ENCODE measurements at places on chromosomes 1 and 21. TPM values are rescaled to one million over a fixed set of nuclear protein-coding genes. Genes with fewer than 3 reads are reported as not detected.

DNA sequence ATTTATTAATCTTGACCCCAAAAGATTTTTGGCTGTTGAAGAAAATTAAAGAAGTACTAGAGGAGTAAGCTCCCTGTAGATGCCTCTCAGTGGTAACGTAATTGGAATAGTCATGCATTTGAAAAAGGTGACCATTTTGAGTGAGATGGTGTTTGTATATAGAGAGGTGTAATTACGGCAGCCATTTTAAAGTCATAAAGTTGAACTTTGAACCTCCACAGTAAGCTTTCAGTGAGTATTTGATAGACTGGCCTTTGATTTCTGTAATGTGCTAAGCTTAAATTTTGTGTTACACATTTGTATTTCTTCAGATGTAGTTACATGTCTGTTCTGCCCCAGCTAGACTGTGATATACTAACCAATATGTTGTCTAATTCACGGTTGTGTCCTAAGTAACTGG is 21.5 kb upstream of the TMCO2 start:
- no peak overlapping the region for H3K4me3 ChIP-seq
- peaks cover 22% of the 10 kb centered on the region for H3K36me3 ChIP-seq
- no peak overlapping the region for H3K27ac ChIP-seq
- H3K4me1 ChIP-seq = peaks cover 24% of the 10 kb centered on the region
- DNase-seq = no peak

GRCh38 chr1:228415853-228416216 is 826 bp downstream of the TRIM17 start:
- H3K27ac ChIP-seq = no peak overlapping the region
- peak overlapping the region; percentile 50 for H3K4me3 ChIP-seq
- no peak for DNase-seq
- peaks cover 12% of the 10 kb centered on the region for H3K4me1 ChIP-seq
- H3K27me3 ChIP-seq = peaks cover 9% of the 10 kb centered on the region
- no peaks in the 10 kb centered on the region for H3K36me3 ChIP-seq

DNA sequence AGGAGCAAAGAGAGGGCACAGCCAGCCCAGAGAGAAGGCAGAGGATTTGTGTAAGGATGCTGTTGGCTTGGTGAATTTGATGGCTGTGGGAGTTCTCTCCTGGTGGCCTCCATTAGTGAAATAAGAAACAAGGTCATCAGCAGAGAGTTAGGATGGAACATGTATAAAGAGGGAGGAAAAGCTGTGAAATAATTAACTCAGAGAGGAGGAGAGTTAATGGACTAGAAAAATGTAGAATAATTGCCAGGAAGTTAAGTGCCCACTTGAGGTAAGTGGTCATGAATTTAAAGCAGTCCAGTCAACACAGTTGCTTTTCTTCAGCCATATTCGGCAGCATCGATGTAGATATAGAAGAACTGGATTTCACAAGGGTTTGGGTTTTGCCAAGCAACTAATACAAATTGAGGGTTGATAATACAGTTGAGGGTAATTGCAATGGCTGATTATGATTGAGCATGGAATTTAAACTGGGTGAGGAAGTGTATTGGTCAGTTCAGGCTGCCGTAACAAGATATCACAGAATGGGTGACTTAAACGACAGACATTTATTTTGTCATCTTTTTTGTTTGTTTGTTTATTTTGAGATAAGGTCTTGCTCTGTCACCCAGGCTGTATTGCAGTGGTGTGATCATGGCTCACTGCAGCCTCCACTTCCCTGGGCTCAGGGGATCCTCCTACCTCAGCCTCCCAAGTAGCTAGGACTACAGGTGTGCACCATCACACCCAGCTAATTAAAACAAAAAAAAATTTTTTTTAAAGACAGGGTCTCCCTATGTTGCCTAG is 31.7 kb upstream of the KLF17 start:
- no peak overlapping the region for H3K4me3 ChIP-seq
- no peak for DNase-seq
- peaks cover 37% of the 10 kb centered on the region for H3K27me3 ChIP-seq
- no peaks in the 10 kb centered on the region for H3K36me3 ChIP-seq
- no peak overlapping the region for H3K27ac ChIP-seq
- no peaks in the 10 kb centered on the region for H3K4me1 ChIP-seq

- no peak for DNase-seq
- H3K4me3 ChIP-seq = no peak overlapping the region
- H3K27ac ChIP-seq = no peak overlapping the region
- peaks cover 16% of the 10 kb centered on the region for H3K36me3 ChIP-seq
- no peaks in the 10 kb centered on the region for H3K27me3 ChIP-seq
- no peaks in the 10 kb centered on the region for H3K4me1 ChIP-seq
Observed at GRCh38 chr21:32470206-32470605, 57.7 kb downstream of the EVA1C start.

DNA sequence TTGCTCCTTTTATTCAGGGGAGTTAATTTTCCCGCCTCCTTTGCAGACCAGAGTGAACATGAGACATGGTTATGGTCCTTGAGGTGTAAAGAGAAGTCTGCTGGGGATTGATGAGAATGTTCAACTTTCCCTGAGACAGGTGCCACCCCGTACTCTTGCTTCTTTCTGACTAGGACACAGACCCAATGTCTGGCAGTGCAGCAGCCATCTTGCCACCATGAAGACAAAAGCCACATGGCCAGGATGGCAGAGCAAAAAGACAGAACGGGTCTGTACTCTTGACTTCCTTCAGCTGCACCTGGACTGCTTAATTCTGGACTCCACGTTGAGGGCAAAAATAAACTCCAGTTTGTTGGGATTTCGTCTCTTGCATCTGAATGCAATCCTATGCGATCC is 54.1 kb downstream of the KLHDC7A start:
- H3K36me3 ChIP-seq = no peaks in the 10 kb centered on the region
- no peak overlapping the region for H3K27ac ChIP-seq
- no peak for DNase-seq
- H3K27me3 ChIP-seq = peaks cover 13% of the 10 kb centered on the region
- H3K4me1 ChIP-seq = no peaks in the 10 kb centered on the region

DNA sequence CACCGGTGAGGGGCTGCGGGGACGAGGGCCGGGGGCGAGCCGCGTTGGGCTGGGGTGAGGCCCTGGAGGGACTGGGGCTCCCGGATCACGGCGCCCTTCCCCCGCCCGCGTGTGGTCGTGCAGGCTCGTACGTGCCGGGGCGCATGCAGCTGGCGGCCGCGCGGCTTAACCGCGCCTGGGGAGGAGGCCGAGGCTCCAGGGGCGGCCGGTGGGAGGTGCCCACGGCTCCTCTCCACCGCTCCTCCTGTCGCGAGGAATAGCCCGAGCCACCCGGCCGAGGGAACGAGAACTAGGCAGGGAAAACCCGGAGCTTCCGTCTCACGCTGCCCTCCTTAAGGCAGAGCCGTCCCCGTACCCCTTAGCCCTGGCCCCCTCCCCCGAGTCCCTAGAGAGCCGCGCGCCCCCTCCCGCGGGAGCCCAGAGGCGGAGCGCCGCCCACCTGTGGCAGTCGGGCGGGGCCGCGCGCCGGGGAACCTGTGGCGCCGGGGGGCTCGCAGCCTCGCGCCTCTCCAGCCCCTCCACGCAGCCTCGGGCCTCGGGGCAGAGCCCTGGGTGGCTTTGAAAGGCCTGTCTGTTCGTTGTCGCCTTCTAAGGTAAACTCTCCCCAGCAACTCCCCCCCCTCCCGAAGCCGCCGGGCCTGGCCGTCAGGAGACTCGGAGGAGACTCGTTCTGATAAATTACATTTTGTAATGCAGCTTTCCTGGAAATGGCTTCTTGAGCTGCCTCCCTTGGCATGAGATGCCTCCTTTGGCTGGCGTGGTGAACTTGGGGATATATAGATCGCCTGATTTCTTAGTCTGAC is 746 bp downstream of the AK4 start:
- H3K4me1 ChIP-seq = peaks cover 14% of the 10 kb centered on the region
- H3K27ac ChIP-seq = no peak overlapping the region
- peaks cover 31% of the 10 kb centered on the region for H3K27me3 ChIP-seq

- H3K27ac ChIP-seq = no peak overlapping the region
- no peak overlapping the region for H3K4me3 ChIP-seq
- H3K4me1 ChIP-seq = no peaks in the 10 kb centered on the region
- H3K27me3 ChIP-seq = peaks cover 16% of the 10 kb centered on the region
Observed at GRCh38 chr1:201311356-201312011, 28.2 kb downstream of the PKP1 start.

DNA sequence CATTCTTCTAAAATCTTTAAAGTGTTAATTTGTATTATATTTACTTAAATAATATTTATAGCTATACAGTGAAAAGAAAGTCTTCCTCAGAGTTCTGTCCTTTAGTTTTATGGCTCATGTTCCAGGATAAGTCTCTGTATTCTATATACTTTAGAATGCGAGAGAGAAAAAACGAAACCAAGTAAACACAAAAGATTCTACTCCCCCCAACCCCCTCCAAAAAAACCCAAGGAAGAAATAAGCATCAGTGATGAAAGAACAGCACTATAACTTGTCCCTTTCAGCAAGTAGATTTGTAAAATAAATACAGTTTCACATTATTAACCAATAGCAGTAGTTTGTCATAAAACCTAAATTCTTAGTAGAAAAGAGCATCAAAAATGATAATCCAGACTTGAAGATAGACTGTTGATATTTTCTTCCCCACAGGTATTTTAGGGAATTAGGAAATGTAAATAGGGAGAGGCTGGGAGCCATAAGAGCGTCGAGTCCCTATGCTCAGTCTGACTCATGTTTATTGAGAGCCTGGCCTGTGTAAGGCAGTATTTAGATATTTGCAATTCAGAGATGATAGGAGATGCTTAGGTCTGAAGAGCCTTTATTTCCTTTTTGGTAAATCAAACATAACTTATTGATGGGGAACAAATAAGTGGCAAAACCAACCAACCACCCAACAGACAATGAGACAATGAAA is 35.5 kb downstream of the CDC14A start:
- peaks cover 84% of the 10 kb centered on the region for H3K4me1 ChIP-seq
- H3K4me3 ChIP-seq = peak overlapping the region; percentile 66
- no peak for DNase-seq
- peak overlapping the region; percentile 87 for H3K27ac ChIP-seq

DNA sequence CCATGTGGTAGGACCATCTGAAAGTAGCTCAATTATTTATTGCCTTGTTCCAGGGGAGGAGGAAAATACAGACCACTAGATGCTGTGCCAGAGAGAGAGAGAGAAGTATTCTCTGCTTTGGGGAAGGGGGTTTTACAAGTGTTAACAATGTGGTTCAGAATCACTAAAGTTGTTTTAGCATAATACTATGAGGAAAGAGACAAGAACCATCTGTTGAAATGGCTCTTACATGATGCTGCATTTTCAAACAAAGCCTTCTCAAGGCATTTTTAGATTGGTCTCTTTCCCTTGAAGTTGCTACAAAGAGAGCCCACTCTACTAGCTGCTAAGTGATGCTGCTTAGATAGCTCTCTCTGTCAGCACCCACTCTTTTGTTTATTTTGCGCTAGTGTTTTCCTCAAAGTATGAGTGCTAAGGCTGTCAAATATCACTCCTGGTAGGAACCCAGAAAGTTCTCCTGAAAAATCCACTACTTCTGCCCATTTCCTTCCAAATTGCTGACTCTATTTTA is 255.1 kb downstream of the NFIA start:
- DNase-seq = no peak
- no peak overlapping the region for H3K27ac ChIP-seq
- H3K4me3 ChIP-seq = no peak overlapping the region
- peaks cover 7% of the 10 kb centered on the region for H3K36me3 ChIP-seq
- H3K27me3 ChIP-seq = peaks cover 2% of the 10 kb centered on the region
- peaks cover 8% of the 10 kb centered on the region for H3K4me1 ChIP-seq

DNA sequence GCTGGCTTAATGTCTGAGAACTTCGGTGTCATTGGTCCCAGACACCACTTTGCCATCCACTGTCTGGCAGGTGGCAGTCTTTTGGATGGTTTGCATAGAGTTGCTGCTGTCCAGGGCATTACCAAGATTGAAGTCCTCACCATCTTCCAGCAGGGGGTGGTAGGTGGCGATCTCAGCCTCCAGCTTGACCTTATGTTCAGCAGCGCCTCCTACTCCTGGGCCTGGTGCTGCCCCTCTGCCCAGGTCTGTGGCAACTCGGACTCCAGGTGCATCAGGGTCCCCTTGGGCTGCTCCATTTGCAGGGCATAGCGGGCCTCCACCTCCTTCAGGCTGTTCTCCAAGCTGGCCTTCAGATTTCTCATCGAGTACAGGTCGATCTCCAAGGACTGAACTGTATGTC is 573.3 kb upstream of the NCAM2 start:
- H3K27ac ChIP-seq = no peak overlapping the region
- H3K36me3 ChIP-seq = no peaks in the 10 kb centered on the region
- no peaks in the 10 kb centered on the region for H3K27me3 ChIP-seq
- DNase-seq = no peak
- H3K4me3 ChIP-seq = no peak overlapping the region
- no peaks in the 10 kb centered on the region for H3K4me1 ChIP-seq

DNA sequence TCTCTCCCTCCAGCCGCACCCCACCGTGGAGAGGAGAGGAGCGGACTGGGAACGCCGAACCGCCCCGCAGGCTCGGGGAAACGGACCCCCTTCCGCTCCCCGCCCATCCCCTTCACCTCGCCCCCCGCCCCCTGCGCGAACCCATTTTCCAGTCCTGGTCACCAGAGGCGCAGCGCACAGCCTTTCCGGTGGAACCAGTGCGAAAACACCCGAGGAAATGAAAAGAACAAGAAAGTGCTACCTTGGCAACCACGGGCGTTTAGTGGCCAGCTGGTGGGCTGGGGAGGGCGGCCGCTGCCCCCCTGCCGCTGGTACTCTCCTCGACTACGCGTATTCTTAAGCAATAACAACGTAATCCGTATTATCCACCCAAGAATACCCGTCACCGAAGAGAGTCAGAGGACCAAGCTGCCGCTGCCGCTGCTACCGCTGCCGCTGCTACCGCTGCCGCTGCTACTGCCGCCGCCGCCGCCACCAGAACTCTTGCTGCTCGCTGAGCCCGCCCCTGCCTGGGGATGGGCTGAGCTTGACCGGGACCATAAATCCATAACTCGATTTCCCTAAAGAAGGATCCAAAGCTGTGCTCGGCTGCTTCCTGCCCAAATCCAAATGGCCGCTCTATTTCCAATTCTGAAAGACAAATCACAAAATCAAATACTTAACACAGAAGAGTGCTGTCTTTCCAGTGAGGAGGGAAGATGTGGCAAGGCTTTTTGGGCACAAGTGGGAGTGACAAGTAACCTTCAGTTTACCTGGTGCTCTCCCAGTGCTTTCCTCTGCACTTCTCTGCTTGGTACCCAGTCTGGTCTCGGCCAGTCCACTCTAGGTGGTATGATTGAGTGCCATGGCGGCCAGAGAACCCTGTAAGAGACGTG is 125.2 kb upstream of the DPYD start:
- H3K27me3 ChIP-seq = peaks cover 62% of the 10 kb centered on the region
- peak overlapping the region; percentile 72 for H3K4me3 ChIP-seq
- no peaks in the 10 kb centered on the region for H3K36me3 ChIP-seq

Gene NES
- total RNA-seq = 0.07 TPM

Gene MCL1
- total RNA-seq = 288 TPM

Gene SDC3
- total RNA-seq = 0.17 TPM

Gene SYT14
- total RNA-seq = not detected
